ENCODE measurements at places on chromosomes 11 and 22. TPM values are rescaled to one million over a fixed set of nuclear protein-coding genes. Genes with fewer than 3 reads are reported as not detected.
A peak's percentile ranks its signal among the peaks of the same experiment; 100 is the strongest.

DNA sequence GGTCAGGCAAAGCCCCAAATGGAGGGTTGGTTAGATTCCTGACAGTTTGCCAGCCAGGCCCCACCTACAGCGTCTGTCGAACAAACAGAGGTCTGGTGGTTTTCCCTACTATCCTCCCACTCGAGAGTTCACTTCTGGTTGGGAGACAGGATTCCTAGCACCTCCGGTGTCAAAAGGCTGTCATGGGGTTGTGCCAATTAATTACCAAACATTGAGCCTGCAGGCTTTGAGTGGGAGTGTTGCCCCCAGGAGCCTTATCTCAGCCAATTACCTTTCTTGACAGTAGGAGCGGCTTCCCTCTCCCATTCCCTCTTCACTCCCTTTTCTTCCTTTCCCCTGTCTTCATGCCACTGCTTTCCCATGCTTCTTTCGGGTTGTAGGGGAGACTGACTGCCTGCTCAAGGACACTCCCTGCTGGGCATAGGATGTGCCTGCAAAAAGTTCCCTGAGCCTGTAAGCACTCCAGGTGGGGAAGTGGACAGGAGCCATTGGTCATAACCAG lies 4.7 kb upstream of the TTC36 start:
- DNase-seq: peak; percentile 1

BEST1 gene
- 10.7 TPM for total RNA-seq

CELSR1 gene
- total RNA-seq: 7.0 TPM

DNA sequence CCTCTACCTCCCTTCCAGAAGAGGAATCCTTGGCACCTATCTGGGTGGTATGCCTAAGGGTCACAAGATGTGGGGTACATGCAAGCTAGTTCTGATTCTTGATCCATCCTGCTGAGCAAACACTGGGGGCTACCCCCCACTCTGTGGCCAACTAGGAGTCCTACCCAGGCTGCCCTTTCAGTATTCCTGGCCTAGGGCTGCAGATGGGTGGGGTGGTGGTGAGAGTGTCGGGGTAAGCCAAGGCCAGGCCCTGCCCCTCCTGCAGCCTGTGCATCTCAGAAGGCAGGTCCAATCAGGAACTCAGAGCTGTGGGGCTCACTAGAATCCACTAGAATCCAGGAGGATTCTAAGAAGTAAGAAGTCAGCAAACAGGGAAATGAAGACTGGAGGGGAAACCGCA lies 10.9 kb downstream of the SSH3 start:
- DNase-seq: no peak

- DNase-seq: no peak
Observed at GRCh38 chr11:62725646-62726045, 1.6 kb downstream of the HNRNPUL2 start.

- DNase-seq: no peak
Observed at GRCh38 chr11:612201-612960, 3.4 kb downstream of the IRF7 start.

RASL10A gene
- total RNA-seq: not detected

FAR1 gene
- 32.9 TPM for total RNA-seq

DNA sequence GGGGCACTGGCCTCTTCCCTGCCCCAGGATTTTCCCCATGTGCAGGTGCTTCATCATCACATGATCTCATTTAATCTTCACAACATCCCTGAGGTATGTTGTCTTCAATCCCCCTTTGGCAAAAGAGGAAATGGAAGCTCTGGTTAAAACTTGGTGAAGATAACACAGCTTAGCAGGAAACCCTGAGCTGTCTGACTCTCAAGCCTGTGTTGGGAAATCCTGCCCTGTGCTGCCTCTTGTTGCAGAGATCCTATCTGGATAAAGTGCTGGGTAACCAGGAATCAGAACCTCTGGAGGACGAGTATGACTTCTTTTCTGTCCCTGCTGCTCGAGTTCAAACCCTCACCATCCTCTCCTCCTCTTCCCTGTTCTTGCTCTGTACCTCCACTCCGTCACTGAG lies 13.1 kb upstream of the E2F8 start:
- DNase-seq: no peak

DNA sequence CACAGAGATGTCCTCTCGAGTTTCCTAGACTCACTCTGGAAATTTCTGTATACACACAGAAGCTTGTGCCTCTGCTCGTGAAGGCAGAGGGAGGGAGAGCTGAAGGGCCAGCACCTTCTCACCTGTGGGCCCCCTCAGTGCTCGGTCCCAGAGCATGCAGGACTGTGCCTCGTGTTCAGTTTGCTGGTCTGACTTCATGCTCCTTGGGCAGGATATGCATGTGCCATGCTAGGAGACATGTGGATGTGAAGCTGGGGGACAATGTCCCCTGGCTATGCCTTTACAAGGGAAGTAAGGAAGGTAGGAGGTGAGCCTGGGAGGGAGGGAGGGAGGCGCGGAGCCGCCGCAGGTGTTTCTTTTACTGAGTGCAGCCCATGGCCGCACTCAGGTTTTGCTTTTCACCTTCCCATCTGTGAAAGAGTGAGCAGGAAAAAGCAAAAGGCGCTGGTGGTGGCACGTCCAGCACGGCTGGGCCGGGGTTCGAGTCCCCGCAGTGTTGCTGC lies 22.6 kb downstream of the NEAT1 start:
- DNase-seq: no peak

TEX54 gene
- total RNA-seq: not detected

SCUBE2 gene
- total RNA-seq: not detected

CEP126 gene
- 2.7 TPM for total RNA-seq

MAPK8IP2 gene
- total RNA-seq: 0.06 TPM

OR10W1 gene
- total RNA-seq: not detected

GRCh38 chr22:35918456-35918855 lies 110.2 kb downstream of the RBFOX2 start:
- no peak for DNase-seq

MCHR1 gene
- total RNA-seq: not detected

LRRC74B gene
- total RNA-seq: not detected

Measured in NCI-H460 (cell line).